Transverse colon (tissue), 4 donors: ENCODE measurements at places on chromosomes 5 and 9. TPM values are rescaled to one million over a fixed set of nuclear protein-coding genes. Genes with fewer than 3 reads are reported as not detected.

- no peak for DNase-seq
Measured at GRCh38 chr5:17214893-17215292, 2.5 kb upstream of the BASP1 start.

DNA sequence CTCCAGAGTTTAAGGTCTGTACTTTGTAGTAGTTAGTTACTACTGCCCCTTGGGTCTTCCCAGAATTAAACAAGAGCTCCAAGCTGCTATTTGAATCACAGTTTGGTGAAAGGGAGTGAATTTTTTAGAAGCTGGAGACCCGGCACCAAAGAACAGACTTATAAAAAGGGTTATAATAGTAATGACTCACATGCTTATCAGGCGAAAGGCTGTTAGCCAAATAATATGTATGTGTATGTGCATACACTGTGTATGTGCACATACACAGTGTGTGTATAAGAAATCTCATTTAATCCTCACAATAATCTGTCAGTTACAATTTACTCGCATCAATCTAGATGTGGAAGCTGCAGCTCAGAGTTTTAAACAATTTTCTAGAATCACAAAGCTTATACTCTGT, 59.5 kb upstream of the ITGA1 start:
- DNase-seq: no peak

The TMEM252 gene
- total RNA-seq: not detected

DNA sequence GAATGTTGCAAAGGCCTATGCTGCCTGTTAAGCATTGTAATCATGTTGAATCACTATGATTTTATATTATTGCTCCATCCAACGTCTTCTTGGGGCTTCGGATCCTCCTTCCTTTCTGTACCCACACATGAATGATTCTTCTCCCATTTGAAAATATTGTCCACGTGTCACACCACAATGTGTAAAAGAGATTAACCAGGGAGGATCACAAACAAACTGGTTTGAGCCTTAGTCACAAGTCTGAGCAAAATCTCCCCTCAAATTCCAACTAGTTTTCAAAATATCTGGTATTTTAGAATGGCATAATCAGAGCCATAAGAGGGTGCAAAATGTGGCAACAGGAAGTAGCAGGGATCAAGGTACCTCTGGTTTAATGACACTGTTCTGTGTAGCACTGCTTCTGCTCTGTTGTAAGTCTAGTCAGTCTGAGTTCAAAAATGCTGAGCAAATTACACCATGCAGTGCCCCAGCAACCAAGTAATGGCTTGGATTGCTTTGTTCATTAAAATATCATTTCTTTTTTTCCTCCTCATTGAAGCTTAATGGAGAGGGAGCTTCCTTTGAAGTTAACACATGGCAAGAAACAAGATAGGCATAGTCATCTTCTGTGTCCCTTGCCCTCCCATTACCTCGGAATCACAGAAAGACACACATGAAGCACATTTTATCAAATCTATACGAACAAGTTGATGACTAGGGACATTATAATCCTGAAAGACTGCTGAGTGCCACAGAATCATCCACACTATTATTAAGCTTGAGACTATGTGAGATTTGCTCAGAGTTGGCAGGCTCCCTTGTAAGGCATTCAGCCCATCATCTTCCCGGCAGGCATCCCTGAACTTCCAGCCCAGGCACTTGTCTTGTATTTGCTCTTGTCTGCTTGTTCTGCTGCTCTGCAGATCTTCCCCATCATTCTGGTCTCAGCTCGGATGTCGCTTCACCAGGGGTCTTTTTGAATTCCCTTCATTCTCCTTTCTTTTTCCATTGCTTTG, 102.0 kb upstream of the PRLR start:
- no peak for DNase-seq

DNA sequence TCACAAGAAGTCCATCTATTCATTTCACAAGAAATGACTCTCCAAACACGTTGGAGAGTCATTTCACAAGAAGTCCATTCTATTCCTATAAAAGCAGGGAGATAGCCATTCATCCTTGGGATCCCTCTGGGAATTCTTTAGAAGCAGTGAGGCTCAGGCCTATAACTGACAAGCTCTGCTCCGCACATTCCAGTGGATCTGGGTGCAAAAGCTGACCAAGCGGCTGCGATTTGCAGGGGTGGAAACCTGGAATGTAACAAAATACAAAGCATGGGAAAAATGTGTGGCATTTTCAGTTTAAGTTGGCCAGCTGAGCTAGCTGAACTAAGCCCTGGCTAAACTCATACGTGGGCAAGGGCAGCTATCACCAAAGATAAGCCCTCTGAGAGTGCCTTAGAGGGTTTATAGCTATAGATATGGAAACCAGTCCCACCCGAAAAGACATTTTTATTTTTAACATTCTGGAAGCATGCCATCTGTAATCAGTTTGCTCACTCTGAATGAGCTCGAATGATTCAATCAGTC, 8.7 kb downstream of the TAS2R1 start:
- DNase-seq: no peak

DNA sequence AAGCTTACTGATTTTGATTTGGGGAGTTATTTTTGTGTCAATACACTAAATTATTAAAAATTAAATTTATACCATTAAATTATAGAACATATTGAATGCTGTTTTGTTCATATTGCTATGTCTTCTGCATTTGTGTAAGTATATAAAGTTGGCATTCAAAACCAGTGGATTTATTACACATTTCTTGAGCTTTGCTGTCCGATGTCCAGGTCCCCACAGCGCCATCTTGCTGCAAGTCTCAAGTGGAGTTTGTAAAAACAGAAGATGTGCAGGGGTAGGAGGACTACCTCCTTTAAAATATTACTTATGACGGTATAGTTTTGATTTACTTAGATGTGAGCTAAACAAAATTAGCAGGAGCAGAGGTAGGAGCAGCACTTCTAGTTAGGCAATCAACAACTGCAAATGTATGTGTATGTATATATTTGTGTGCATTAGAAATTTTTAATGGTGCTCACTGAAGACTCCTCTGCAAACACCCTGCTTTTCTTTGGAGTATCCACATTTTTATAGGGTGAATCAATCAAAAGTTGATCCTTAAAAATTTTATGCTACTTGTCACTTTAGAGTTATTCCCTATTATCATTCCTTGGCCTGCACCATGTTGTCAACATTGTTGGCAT, 37.4 kb downstream of the CPEB4 start:
- DNase-seq: peak; percentile 55

The ZNF354C gene
- total RNA-seq: 0.75 TPM

DNA sequence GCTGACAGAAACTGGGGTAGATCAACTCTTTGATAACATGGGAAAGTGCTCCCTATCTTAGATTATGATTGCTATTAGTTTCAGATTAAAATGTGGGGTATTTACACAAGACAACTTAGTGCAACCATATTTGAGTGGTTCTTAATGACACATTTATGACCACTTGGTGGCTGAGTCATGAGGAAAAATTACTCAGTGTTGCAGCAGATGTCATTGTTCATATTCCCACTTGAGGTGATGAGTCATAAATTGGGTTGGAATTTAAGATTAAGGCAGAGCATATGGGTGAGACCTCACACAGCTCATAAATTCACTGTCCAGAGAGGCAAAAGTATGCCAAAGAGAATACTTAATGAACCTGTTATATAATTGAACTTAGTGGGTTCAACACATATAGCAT, 408.3 kb downstream of the DMRT2 start:
- no peak for DNase-seq

The ZNF300 gene
- total RNA-seq: 3.4 TPM

DNA sequence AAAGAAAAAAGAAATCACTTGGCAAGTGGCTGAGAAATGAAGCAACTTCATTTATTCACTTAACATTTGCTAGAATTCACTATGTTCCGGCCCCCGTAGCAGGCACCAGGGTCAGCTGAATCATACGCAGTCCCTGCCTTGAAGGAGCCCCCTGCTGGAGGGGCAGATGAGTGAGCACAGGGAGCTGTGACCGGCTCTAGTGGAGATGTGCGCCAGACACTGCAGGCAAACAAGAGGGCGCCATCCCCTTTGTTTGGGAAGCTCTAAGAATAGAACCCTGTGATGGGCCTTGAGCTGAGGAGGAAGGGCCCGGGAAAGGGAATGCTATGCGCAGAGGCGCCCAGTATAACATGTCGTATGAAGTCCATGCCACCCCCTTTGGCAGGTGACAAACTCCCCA, 20.2 kb upstream of the RPL26L1 start:
- no peak for DNase-seq

- no peak for DNase-seq
Measured at GRCh38 chr5:66362687-66363086, 218.6 kb downstream of the SREK1 start.

DNA sequence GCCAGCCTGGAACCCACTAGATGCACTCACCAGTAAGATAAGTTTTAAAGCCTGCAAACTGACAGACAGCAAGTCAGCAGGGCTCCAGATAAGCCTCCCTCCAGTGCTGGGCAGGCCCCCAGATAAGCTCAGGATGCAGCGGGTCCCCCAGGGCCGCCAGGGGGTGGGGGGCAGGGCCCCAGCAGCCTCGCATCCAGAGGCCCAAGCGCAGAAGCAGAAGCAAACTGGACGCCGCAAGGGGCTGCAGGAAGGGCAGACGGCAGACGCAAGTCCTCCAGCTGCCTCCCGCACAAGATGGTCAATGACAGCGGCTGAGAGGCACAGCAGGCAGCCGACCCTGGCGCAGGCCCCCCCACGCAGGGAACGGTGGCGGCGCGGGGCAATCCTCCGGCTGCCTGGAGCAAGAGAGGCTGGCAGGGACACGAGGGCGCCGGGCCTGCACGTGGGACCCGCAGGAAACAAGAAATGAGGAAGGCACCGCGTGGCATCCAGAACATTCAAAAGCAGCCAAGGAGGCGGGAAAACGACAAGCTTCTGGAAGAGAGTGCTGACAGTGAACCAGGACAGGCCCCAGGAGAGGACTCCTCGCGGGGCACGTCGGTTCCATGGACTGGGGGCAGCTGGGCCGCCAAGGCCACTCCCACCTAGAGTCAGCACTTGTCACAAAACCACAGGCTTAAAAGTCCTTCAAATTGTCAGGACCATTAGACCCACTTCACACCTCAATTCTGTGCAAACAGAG, 49.8 kb downstream of the ROR2 start:
- DNase-seq: no peak

DNA sequence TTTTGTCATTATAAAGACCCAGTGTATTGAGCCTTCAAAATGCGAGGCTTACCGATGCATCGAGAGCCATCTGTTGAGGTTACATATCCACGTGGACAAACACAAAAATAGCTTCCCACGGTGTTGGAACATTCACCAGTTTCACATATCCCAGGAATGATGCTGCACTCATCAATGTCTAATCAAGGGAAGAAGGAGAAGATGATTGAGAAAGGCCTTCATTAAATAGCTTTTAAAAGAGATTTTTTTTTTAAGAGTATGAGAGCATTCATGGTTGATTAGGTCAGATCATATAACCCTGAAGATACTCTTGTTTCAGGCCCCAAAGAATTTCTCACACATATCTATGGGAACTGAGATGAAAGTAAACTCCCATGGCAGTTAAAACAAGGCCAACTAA, 129.4 kb downstream of the FBN2 start:
- DNase-seq: no peak

- DNase-seq: no peak
Measured at GRCh38 chr9:91914404-91914803, 35.6 kb downstream of the ROR2 start.

The DMRT3 gene
- not detected for total RNA-seq

- DNase-seq: no peak
Measured at GRCh38 chr5:14767053-14767452, 102.5 kb downstream of the OTULIN start.

The GALNT12 gene
- total RNA-seq: 79.7 TPM

The P4HA2 gene
- 25.5 TPM for total RNA-seq

- no peak for DNase-seq
Measured at GRCh38 chr5:102765350-102765749, 10.2 kb downstream of the PAM start.

The PCDHGA1 gene
- 0.64 TPM for total RNA-seq

DNA sequence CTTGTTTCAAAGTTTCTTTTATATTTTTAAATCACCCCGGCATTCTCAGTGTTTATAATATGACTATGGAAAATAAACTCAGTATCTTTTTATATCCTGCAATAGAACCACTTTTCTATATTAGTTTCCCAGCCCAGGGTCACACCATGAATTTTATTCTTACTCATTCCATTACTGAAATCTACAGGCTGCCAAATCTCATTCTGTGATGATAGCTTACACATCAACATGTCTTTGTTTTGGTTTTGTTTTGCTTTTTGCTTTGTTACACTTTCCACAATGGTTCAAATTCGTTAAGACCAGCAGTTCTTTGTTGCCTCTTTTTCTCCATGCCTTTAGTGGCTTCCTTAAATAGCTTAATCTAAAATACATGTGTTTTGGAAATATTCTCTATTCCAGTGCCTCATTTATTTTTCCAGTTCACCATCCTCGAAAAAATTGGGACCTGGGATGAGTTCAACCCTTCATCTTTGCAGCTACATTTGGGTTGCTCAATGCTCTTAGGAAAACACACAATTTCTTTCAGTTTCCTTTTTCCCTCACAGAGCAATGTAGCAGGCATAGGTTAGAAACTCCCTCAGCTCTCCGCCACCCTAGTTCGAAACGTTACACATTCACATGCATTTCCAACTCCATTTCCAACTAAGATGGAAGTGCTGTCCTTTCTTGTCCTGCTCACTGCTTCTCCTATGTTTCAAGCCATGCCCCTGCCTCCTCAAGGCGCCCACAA, 1146.3 kb downstream of the MAT2B start:
- DNase-seq: no peak

DNA sequence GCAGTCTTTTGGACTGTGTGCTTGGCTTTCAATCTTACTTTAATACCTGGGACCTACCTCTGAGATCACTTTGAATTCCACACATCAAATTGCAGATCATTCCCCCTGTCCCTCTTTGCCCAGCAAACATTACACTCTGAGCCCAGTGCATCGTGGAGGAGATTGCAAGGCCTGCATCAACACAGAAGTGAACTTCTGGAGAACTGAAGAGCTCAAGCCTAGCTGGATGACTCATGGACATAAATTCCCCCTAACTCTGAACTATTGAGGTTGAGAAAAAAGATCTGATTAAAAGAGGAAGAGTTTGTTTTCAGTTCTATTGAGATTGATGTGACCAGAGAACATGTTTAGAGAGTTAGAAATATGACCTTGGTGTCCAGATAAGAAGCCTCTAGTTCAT, 316.0 kb upstream of the DMAC1 start:
- DNase-seq: no peak

DNA sequence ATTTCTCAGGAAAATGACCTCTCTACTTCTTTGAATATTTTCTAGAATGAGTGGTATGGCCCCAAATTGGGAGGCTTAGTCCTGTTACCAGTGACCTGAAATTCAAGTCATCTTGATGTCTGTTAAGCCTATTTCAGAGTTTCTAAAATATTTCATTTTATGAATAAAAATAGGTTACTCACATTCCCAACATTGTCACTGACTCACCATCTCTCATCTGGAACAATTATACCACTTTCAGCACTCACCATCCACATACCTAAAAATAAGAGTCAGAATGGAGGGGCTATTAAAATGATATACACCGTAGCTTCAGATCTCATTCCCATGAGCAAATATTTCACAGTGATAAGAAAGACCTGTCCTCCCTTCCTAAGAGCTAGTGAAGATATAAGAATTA, 71.8 kb downstream of the KIAA1958 start:
- DNase-seq: no peak

GRCh38 chr9:130336027-130336610, 70.6 kb downstream of the HMCN2 start:
- no peak for DNase-seq
